Iris pigment epithelial cell (primary cell): ENCODE measurements at places on chromosomes 16 and 17.

- no peak for DNase-seq
Observed at GRCh38 chr17:12631076-12631475, 34.6 kb upstream of the MYOCD start.

DNA sequence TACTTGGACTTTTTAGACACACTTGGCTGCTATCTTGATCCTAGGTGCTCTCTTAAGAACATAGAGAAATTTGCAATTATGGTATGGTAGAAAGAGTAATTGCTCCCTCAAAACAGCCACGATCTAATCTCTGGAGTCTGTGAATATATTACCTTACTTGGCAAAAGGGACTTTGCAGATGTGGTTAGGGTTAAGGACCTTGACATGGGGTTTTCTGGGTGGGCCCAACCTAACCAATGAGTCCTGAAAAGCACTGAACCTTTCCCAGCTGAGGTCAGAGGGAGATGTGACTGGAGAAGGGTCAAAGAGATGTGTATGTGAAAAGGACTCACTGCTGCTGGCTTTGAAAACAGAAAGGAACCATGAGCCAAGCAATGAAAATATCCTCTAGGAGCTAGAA lies 26.7 kb upstream of the MED13 start:
- DNase-seq: no peak

- no peak for DNase-seq
Observed at GRCh38 chr16:84497418-84498222, 6.8 kb downstream of the MEAK7 start.

DNA sequence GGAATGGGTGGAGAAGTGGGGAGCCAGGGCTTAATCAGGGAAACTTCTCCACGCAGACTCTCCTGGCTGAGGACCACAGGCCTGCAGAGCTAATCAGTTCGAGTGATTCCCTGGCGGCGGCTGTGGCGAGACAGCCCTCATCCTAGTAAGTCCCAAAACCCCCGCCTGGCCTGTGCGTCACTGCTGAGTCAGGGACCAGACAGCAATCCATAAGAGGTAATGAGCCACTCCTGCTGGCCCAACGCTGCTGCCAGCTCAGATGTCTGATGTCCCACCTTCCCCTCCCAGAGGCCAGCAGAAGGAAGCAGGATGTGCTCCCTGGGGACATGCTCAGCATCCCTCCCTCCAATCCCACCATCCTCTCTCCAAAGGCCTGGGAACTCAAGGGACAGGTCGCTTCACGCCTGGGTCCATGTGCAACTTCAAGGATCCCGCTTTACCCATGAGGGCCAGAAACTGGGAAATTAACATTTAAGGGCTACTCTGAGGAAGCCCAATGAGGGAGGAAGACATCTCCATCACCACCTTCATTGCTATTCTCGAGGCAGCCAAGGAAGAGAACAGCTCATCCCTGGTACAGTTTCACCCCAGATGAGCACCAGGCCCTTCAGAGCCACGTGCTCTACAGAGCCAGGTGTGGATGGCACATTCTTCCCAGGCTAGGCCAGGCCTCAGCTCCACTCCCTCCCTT lies 7.9 kb downstream of the ACLY start:
- DNase-seq: peak; percentile 96

DNA sequence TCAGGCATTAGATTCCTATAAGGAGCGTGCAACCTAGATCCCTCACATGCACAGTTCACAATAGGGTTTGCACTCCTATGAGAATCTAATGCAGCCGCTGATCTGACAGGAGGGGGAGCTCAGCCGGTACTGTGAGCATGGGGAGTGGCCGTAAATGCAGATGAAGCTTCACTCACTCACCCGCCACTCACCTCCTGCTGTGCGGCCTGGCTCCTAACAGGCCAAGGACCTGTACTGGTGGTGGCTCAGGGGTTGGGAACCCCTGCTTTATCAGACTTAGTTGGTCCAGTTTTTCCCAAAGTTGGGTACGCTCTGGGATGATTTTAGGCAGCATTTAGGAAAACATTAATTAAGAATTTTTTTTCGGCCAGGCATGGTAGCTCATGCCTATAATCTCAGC lies 103.8 kb downstream of the MARF1 start:
- DNase-seq: no peak

- no peak for DNase-seq
Observed at GRCh38 chr17:31745964-31746600, 113.0 kb downstream of the COPRS start.

DNA sequence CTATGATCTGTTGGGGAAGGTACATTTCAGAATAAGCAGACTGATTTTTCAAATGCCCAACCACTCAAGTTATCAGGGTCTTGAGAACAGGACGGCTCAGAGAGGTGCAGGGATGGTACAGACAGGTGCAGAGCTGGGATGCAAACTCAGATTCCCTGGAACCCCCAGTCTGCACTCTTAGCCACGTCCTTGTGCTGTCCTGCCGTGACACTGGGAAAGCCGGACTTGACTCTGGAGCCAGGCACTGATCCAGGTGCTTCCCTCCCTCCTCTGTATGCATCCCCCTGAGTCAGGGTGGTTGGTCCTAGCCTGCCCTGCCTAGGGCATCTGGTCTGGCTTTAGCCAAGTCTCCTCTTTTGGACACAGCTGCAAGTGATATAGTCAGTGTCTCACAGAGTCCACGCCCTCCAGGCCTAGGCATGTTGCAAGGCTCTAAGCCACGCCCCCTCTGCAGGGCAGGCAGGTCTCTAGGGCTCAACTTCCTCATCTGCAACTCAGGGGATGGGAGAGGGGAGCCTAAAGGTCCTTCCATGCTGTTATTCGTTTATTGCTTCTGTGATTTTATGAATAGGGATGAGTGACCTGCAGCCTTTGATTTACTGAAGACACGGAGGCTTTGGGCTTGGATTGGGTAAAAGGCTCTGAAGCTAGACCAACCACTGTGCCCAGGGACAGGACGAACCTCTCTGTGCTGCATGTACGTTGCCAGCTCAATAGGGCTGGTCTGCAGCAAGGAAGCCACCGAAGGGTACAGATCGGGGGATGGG lies 97.3 kb downstream of the SDK2 start:
- peak; percentile 16 for DNase-seq

DNA sequence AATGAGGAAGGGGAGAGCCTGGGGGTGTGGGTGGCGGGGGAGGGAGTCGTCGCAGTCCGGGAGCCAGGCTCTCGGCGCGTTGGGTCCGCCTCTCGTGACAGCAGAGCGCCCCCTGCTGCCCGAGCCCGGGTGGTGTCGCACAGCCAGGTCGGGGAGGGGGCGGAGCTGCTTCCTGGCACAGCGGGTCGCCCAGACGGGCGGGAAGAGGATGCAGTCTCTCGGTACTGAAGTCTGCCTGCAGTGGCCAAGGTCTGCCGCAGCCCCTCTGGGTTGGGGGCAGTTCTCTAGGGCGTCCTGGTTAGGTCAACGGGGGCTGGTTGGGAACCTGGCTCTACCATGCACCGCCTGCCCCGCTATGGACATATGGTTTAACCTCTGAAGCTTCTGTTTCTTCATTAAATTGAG lies 38.2 kb upstream of the CCDC182 start:
- peak; percentile 14 for DNase-seq

DNA sequence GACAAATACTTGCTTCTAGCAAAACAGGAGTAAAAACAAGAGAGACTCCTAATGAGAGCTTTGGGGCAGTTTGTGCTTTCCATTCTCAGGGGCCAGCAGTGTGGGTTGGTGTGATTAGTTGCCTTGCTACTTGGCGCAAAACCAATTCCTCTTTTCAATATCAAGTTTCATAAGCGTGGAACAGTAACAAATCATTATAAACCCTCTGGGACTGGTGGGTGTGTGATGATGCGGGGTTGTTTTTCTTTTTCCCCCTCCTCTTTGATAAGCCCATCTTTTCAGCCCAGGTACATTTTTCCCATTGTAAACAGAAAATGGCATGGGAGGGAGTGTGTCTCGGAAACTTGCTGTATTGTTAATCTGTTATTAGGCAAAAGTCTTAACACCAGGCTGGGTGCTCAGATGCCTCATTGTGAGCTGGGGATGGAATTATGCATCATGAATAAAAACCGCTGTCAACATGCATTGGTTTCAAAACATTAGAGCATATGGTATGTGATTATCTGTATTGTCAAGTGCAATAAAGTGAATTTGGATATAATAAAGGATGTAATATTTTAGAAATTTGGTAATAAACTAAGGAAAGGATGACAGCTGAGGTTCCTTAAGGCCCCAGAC lies 166.4 kb downstream of the CCDC182 start:
- peak; percentile 76 for DNase-seq

GRCh38 chr17:32265192-32265923 lies at the start of gene RHBDL3:
Gene RHBDL3, plus strand, starts transcription at chr17:32265832. Its CDS starts 358 bp downstream, at chr17:32266190.
- no peak for DNase-seq

DNA sequence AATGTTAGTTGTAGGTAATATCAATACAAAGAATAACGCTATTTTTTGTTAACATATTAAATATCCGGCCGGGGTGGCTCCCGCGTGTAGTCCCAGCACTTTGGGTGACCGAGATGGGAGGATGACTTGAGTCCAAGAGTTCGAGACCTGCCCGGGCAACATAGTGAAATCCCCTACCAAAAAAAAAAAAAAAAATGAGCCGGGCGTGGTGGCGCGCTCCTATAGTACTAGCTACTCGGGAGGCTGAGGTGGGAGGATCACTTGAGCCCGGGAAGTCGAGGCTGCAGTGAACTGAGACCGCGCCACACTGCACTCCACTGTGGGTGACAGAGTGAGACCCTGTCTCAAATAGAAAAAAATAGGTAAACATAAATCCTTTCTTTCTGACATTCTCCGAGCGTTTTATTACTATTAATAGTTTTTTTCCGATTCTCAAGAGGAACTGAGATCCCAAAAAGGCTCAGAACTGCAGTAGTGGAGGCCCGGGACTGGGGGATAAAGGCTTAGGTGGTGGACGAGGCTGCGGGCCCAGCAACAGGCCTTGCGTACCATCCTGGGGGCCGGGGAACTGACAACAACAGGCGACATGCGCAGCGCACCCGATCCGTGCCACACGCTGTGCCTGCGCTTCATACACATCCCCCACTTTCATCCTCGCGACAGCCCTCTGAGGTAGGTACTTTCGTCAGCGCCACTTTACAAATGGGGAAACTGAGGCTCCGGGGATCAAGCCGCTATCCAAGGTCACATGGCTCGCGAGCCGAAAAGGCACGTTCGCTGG lies 919 bp downstream of the N4BP1 start:
- DNase-seq: peak; percentile 17

- no peak for DNase-seq
Observed at GRCh38 chr16:86079255-86079885, 180.4 kb downstream of the IRF8 start.

DNA sequence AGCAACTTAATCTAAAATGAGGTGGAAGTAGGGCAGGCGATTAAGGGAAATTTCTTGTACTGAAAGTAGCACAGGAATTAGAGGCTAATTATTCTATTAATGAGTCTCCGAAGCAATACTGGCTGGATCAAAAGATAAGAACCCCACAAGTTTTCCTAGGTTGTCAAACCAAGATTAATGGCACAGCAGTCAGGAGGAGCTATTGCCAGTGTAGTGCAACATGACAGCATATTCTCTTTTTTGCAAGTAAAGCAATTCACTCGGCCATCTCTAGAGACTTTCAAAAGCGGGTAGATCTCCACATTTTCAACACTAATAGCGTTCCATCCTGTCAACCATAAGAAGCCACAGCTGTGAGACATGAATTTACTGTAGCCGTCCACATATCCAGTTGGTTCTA lies 81.2 kb downstream of the CYB561 start:
- DNase-seq: no peak

DNA sequence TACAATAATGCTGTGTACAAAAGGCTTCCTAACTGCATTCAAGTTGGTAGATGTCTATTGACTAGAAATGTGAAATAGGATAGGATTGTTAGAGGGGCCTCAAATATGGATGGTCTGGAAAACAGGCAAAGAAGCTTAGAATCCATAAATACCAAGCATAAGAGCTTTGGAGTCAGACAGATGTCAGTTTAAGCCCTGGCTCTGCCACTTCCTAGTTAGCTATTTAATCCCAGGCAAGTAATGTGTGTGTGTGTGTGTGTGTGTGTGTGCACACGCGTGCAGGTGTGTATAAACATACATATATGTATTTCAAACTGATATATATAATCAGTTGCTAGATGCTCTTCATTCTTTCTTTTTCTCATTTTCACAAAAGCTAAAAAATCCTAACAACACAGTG lies 66.7 kb downstream of the MMD start:
- DNase-seq: no peak

GRCh38 chr17:35807371-35808144 lies 1.7 kb upstream of the TAF15 start:
- peak; percentile 59 for DNase-seq

DNA sequence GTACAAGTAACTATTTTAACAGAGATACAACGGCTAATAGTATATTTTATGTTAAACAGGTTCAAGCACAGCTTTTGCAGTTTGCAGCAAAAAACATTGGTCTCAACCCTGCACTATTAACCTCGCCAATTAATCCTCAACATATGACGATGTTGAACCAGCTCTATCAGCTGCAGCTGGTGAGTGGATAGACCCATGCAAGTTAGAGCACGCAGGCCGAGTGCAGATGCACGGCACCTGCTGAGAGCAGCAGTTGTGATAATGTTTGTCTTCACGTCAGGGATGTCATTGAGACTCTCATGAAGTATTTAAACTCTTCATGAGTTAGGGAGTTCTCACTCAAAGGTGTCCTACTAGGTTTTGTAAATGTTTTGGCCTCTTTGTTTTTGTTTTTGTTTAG lies 45.6 kb downstream of the TMC6 start:
- no peak for DNase-seq

DNA sequence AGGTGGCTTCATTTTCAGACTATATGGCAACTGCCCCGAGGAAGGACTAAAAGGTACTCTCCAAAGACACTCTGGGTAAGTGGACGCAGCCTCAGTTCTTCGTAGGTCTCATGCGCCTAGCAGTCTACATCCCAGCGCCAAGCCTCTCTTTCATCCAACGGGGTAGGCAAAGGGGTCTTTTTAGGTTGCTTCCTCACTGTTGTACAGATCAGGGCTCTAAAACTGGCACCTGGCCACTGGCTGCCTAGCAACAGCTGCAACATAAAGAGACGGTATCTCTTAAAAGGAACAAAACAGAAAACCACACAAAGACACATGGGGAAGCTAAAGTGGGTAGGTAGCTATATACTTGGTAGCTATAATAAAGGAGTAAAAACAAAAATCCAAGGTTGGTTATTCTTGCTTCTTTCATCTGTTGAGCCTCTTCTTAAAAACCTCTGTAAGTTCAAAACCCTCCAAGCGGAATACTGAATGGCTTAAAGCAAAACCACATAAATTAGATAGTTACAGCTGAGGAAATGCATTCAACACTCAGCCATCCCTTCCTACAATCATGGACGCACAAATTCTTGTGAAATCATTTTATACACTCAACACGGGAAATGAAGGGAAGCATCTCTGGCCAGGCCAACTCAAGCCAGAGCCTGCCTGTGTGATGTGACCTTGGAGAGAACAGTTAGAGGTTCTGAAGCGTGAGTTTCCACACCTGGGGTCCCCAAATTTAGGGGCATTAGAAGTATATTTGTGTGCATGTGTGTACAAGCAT lies 22.7 kb downstream of the CYTH1 start:
- DNase-seq: peak; percentile 83
